ENCODE measurements at places on chromosomes 1 and 21. TPM values are rescaled to one million over a fixed set of nuclear protein-coding genes. Genes with fewer than 3 reads are reported as not detected.

Gene C4BPA
- not detected for total RNA-seq

Gene HLX
- total RNA-seq = 8.9 TPM

Gene HSPB7
- 0.89 TPM for total RNA-seq

Gene ACTL8
- total RNA-seq = 0.30 TPM

Gene CLEC20A
- not detected for total RNA-seq

Gene S100A8
- total RNA-seq = not detected

Gene NCMAP
- not detected for total RNA-seq

Gene RGS8
- not detected for total RNA-seq

Gene FAM43B
- 0.15 TPM for total RNA-seq

Gene OR2L3
- total RNA-seq = not detected

Gene C1orf105
- total RNA-seq = not detected

Gene OR4F16
- not detected for total RNA-seq

Gene EDN2
- total RNA-seq = not detected
